ENCODE measurements at places on chromosomes 11 and 22.
A peak's percentile ranks its signal among the peaks of the same experiment; 100 is the strongest.

DNA sequence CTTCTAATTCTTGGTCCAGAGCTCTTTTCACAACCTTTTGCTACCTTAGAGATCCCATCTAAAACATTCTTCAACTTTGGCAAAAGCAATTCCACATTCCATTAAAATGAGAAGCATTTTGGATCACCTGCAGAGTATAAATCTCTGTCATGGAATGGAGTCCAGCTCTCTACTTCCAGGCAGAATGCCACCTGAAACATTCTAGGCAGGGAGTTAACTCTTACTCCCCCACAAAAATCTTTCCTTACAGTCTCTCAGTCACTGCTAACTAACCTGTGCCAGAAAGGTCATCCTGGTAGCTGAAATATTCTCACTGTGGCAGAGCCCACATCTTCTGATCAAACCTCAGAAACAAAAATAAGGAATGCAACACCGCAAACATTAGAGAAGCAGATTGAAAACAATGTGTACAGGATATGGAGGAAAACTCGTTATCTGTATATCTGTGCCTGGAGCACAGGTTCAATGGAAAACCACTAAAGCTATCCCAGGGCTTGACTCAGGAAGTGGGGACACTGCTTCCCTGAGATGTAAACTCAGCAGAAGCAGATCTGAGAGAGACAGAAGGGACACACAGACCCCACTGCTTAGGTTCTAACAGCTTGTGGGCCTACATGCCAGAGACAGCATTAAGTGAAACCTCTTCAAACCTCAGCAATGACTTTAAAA lies 78.9 kb downstream of the KCNC1 start:
- no peak for DNase-seq

DNA sequence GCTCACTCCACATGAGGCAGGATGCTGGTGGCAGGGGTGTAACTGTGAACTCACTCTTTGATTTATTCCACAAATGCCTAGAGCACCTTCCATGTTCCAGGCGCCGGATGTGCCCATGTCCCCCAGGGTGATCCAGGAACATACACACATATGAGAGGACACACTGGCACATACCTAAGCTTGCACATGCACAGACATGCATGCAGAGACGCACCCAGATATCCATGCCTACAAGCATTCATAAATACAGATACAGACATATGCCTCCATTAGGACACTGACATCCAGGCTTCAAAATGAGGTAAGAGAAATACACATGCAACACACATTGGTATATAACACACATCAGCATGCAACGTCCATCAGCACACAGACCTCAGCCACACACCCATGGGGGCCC lies 4.5 kb downstream of the OSM start:
- no peak for DNase-seq

GRCh38 chr11:129861702-129862522 lies 33.5 kb downstream of the NFRKB start:
- peak; percentile 96 for DNase-seq

- peak; percentile 61 for DNase-seq
Measured at GRCh38 chr11:43833657-43834073, 47.0 kb upstream of the ALKBH3 start.

DNA sequence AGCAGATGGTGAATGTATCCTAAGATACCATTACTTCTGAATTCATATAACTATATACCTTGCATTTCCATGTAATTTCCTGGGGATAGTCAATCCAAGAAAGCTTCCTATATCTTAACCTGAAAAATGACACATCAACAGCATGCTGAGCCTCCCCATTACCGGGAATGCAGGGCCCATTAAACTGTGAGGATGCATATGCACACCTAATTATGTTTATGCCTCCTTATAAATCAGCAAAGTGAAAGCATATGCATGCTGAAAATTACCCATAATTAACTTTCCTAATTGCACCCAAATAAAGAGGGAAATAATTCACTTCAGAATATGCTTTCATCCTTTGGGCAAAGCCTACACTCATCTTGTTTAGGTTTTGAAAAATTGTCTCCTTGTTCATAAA lies 663.0 kb downstream of the KCNA4 start:
- no peak for DNase-seq

DNA sequence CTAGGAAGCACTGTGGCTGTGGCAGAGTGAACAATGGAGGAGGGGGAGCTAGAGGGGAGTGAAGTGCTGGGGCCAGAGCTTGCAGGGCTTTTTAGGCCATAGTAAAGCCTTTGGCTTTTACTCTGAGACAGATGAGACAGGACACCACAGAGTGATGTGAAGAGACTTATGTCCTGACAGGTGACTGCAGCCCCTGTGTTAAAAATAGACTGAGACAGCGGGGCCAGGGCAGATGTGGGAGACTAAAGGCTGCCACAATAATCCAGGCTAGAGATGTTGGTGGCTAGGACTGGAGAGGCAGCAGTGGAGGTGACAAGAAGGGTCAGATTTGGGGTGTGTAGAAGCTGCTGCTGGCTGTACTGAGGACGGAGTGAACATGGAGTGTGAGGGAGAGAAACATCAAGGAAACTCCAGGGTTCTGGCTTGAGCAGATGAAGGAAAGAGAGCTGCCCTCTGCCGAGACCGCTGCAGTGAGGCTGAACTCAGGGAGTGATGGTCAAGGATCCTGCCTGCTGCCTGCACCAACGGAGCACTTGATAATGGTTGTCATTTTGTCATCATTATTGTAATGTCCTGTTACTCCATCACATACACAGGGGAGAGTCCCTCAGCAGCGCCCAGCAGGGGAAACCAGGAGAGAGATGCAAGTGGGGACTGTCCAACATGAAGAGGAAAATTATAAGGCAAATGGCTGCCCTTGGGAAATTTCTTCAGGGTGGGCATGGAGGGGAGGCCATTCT lies 27.4 kb downstream of the SLC43A1 start:
- no peak for DNase-seq

DNA sequence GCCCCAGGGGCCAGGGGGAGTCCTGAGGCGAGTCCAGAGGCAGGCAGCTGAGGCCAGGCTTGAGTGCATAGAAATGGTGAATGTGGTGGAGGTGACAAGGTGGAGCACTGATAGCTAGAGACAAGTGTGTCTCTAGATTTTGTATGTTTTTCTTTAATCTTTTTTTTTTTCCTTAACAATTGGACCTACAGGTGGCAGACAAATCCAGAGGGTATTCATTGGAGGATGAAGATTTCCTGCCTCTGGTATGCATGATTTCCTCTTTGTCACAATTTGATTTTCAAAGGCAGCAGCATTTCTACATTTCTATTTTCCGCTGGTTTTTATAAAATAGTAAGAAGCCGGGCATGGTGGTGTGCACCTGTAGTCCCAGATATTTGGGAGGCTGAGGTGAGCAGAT lies 47.7 kb upstream of the DKK3 start:
- DNase-seq: no peak

GRCh38 chr11:102994105-102994504 lies 38.6 kb upstream of the MMP13 start:
- DNase-seq: peak; percentile 79

GRCh38 chr11:82082976-82083375 lies 650.7 kb downstream of the FAM181B start:
- no peak for DNase-seq

- DNase-seq: no peak
Measured at GRCh38 chr11:132864811-132865576, 667.3 kb downstream of the OPCML start.

DNA sequence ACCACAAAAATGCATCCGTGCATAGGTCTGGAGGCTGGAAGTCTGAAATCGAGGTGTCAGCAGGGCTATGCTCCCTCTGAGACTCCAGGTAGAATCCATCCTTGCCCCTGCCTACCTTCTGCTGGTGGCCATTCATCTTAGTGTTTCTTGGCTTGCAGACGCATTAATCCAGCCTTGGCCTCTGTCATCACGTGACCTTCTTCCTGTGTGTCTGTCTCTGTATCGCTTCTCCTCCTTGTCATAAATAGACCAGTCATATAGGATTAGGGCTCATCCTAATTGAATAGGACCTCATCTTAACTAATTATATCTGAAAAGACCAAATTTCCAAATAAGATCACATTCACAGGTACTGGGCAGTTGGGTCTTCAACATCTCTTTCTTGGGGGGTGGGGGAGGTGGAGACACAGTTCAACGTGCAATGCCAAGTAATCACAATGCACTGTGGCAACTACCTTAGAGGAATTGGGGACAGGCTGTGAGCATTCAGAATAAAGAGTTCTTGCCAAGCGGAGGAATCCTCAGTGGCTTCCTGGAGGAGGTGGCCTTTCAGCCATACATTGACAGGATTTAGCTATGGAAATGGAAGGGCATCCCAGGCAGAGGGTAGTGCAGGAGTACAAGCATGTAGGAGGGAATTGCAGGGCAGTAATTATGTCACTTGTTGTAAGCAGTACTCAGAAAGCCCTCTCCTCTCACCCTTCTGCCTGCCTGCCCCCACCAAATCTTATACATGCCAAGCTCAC lies 96.2 kb upstream of the SYT13 start:
- DNase-seq: no peak

DNA sequence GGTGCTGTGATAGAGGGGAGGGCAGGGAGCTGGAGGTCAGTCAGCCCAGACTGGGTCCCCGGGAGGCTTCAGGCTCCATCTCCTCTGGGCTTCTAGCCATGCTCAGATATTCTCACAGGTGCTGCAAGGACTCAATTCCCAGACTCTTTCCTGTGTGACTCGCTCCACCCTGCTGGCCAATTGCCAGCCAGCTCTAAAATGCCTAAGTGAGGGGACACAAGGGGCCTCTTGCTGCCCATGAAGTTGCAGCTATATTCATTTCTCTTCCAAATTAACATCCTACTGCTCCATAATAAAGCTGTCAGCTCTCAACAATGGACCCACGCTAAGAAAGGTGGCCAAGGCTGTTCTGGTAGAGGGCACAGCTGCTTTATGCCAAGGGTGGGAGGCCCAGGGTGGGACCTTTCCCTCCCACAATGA lies 101.5 kb downstream of the PLEKHA7 start:
- DNase-seq: no peak

DNA sequence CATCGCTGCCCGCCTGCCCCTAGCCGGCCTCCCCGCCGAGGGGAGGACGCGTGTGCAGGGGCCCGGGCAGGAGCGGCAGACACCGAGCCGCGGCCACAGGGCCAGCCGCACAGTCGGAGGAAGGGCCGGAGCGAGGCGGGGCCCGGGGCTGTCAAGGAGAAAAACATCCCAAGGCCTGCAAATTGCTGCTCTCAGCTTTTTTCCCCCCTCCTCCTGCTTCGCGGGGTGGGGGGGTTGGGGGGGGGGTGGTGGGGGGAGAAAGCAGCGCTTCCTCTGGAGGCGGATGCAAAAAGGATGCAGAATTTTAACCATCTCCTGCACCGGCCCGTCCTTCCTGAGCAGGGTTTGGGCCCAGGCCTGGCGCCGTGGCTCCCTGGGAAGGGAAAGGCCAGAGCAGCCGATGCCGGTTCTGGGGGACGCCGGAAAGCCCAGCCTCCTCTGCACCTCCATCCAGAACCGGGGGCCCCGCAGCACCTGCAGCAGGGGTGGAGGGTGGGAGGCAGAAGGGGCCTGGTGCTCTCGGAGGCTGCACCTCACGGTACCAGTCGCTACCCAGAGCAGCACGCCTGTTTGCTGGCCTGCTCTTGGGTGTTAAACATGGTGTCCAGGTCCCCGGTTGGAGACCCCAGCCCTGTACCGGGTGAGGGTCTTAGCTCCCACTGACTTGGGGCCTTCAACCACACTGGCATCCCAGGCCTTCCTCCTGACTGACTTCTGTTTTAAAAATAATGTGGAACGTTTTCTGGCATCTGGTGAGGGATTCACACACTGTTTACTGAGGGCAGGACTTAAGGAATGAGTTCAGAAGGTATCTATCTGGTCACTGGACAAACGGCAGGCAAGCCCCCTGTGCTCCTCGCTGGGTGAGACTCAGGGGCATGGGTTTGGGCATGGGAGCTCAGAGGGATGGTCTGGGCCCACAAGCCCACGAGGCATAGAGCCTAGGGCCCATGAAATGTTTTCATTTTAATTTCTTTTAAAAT lies 77.4 kb upstream of the WNT7B start:
- peak; percentile 83 for DNase-seq

GRCh38 chr11:1435820-1436467 lies 46.2 kb downstream of the BRSK2 start:
- DNase-seq: no peak

- no peak for DNase-seq
Measured at GRCh38 chr11:134638796-134639430, 226.9 kb upstream of the B3GAT1 start.

- no peak for DNase-seq
Measured at GRCh38 chr22:30457981-30458380, 13.8 kb downstream of the SEC14L3 start.

GRCh38 chr22:37635157-37635556 lies 4.3 kb upstream of the SH3BP1 start:
- no peak for DNase-seq

DNA sequence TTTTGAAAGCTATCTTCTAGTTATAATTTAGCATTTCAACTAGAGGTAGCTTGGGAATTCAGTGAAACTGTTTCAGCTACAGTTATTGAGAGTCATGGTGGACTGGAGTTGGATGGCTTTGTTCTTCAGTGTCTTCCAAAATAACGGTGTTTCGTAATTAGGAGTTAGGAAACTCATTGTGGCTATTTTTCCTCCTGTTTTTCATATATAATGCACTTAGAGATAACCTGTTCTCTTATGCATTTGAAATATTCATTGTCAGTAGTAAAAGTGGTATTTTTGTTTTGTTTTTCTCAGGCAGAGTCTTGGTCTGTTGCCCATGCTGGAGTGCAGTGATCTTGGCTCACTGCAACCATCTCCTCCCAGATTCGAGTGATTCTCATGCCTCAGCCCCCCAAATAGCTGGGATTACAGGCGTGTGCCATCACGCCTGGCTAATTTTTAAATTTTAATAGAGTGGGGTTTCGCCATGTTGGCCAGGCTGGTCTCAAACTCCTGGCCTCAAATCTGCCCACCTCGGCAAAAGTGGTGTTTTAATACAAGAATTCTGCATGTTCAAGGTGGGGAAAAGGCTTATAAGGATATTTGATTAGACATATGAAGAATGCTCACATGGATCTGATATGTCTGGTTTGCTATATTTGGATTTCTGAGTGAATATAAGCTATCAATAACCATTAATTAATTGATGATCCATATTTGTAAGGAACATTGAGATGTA lies 12.7 kb downstream of the PDHX start:
- no peak for DNase-seq

DNA sequence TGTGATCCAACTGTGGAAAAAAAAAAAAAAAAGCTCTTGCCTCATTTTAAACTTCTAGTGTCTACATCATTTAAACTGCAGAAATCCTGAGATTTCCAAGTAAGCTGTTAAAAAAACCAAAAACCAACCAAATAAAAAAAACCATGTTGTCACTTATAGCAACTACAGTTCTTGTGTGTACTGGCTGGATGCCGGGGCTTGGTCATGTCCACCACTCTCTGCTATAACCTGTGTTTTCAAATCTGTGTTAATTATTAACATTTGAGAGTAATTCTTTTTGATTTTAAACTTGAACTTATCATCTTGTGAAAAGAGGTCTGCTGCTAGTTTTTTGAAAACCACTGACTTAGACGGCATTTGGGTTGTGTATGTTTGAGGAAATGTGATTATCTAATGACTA lies 32.2 kb upstream of the BID start:
- no peak for DNase-seq

DNA sequence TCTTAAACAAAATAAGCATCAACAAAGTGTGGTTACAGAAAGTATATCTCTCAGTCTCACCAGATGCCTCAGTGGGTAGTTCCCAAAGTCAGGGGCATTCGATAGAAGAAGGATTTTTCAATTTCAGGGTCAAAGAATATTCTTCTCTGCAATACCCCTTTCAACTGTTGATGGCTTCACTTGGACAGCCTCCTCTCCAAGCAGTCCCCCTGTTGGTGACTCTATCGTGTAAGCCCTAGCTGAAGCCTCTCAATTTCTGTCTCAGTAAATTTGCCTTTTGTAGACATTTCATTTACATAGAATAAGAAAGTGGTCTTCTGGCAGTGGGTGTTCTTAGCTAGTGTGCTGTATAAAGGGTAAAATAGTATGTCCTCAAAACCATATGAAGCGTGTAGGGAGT lies 11.3 kb upstream of the CCDC83 start:
- no peak for DNase-seq

- DNase-seq: no peak
Measured at GRCh38 chr11:3077189-3077836, 20.1 kb upstream of the CARS1 start.

All from fibroblast of skin of right biceps (primary cell).